ENCODE measurements at places on chromosomes 2 and 18. TPM values are rescaled to one million over a fixed set of nuclear protein-coding genes. Genes with fewer than 3 reads are reported as not detected.

DNA sequence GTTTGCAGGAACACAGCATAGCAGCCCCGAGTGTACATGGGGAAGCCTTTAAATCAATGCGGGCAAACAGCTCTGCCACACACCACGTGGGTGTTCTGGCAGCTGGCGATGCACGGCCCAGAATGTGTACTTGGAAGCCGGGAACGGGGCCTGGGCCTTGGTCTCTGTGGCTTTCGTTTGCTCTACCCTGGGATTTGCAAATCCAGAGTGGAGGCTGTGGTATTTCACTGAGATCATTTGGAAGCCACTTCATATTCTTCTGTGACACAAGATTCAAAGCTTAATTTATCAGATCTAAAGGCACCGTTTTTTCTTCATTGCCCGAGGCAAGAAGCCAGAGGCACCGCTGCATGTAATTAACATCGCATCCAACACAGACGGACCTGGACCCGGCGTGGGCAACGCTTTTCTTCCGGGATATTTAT is 246.3 kb upstream of the MYT1L start:
- no peak overlapping the region for H3K27ac ChIP-seq
- H3K4me3 ChIP-seq, result no peak overlapping the region
- no peak for DNase-seq
- H3K27me3 ChIP-seq, result no peaks in the 10 kb centered on the region
- H3K36me3 ChIP-seq, result no peaks in the 10 kb centered on the region

DNA sequence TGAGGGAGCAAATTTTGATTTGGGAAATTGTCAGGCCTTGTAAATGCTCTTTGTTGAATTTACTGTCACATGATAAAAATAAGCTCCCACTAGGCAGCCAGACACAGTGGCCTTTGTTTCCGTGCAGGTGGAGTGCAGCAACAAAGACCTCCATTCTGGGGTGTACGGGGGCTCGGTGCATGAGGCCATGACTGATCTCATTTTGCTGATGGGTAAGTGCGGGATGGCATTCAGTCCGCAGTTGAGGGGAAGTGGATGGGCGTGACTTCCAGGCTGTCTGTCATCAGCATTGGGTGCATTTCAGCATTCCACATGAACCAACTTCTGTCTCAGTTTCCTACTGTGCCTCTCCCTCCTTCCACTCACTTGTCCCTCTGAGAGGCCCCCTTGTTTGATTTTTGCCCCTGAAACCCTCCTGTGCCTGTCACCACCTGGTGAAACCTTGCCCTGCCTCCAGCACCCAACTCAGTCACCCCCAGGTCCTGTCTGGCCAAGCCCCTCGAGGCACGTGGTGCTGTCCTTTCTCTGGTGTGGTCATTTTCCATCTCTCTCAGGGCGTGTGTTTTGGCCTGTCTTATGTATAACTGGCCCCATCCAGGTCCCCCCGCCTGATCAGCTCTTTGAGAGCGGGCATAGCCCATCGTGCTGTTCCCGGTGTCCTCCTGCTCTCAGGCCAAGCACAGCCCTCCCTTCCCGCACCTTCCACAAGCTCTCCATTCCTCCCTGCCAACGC is 16.3 kb downstream of the CNDP2 start:
- peaks cover 2% of the 10 kb centered on the region for H3K4me1 ChIP-seq
- peaks cover 2% of the 10 kb centered on the region for H3K27me3 ChIP-seq
- H3K27ac ChIP-seq, result no peak overlapping the region
- peaks cover 14% of the 10 kb centered on the region for H3K36me3 ChIP-seq
- H3K4me3 ChIP-seq, result no peak overlapping the region

- H3K27me3 ChIP-seq, result peaks cover 3% of the 10 kb centered on the region
- no peak for DNase-seq
- H3K4me3 ChIP-seq, result no peak overlapping the region
- no peaks in the 10 kb centered on the region for H3K36me3 ChIP-seq
Measured at GRCh38 chr18:23077493-23078256, 57.6 kb upstream of the CABLES1 start.

ZNF2 gene
- polyA plus RNA-seq, result 3.8 TPM
